Activated CD8-positive, alpha-beta T cell treated with anti-CD3 and anti-CD28 coated beads for 36 hours (primary cell): ENCODE measurements at places on chromosomes 1 and 21. TPM values are rescaled to one million over a fixed set of nuclear protein-coding genes. Genes with fewer than 3 reads are reported as not detected.

C1orf53 gene
- 0.96 TPM for total RNA-seq

PLEKHA6 gene
- total RNA-seq: 3.7 TPM

COL9A2 gene
- total RNA-seq: 4.3 TPM

NPR1 gene
- total RNA-seq: not detected

GRCh38 chr1:181746224-181746623 is 262.9 kb downstream of the CACNA1E start:
- no peak for DNase-seq
- H3K27ac ChIP-seq: no peak overlapping the region
- H3K4me1 ChIP-seq: no peaks in the 10 kb centered on the region
- H3K27me3 ChIP-seq: peaks cover 2% of the 10 kb centered on the region
- H3K36me3 ChIP-seq: no peaks in the 10 kb centered on the region
- H3K4me3 ChIP-seq: no peak overlapping the region

DNA sequence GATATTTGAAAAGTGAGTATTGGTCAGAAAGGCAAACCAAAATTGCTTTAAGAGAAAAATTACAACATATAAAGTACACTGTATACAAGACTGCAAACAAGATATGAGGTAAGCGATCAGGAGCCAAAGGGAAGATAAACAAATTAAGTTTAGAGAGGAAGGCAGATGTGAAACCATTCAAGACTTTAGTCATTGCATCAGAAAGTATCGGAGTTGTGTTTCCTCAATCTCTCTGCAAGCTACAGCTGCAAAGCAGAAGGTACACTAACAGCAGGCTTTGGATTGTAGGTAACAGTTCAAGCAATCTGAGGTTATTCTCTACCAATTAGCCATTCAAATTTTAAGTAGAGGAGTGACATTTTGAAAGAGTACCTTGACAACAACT is 21.3 kb upstream of the TLCD4 start:
- no peaks in the 10 kb centered on the region for H3K4me1 ChIP-seq
- peaks cover 5% of the 10 kb centered on the region for H3K27me3 ChIP-seq
- H3K36me3 ChIP-seq: no peaks in the 10 kb centered on the region
- no peak overlapping the region for H3K4me3 ChIP-seq
- no peak for DNase-seq
- H3K27ac ChIP-seq: no peak overlapping the region

DNA sequence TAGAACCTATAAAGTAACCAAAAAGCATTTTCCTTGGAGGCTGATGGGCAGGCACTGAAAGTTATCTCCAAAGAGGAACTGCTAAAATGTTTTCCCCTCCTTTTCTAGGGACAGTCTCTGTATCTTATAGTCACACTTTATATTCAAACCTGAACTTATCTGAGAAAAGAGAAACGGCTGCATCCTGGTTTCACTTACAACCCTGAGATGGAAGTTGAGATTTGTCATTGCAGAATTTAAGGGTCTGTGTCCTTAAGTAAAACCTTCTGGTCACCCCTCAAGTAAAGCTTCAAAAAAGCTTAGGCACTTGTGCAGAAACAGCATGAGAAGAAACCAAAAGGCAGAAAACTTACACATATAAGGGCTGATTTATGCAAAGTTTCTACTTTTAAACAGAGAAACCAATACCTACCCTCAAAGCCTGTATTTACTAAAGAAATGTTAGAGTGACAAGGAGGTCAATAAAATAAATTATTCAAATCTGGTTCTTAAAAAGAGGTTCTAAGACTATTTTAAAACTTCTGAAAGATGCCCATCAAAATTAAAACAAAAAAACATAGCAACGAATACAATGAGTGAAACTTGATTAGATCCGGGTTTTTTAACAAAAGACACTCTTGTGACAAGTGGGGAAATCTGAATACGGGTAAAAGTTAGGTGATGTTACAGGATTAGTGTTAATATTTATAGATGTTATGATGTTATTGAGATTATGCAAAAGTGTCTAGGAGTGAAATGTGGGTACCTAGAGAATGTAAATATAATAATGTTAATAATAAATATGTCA is 9.9 kb downstream of the CD58 start:
- H3K36me3 ChIP-seq: peaks cover 37% of the 10 kb centered on the region
- DNase-seq: no peak
- peaks cover 75% of the 10 kb centered on the region for H3K4me1 ChIP-seq
- H3K4me3 ChIP-seq: no peak overlapping the region

- H3K27me3 ChIP-seq: peaks cover 18% of the 10 kb centered on the region
- H3K4me1 ChIP-seq: peaks cover 9% of the 10 kb centered on the region
- no peak overlapping the region for H3K27ac ChIP-seq
- no peaks in the 10 kb centered on the region for H3K36me3 ChIP-seq
These were observed 5.1 kb upstream of the ETV3L start for GRCh38 chr1:157104598-157105293.
